ENCODE measurements at places on chromosomes 5 and 9.

DNA sequence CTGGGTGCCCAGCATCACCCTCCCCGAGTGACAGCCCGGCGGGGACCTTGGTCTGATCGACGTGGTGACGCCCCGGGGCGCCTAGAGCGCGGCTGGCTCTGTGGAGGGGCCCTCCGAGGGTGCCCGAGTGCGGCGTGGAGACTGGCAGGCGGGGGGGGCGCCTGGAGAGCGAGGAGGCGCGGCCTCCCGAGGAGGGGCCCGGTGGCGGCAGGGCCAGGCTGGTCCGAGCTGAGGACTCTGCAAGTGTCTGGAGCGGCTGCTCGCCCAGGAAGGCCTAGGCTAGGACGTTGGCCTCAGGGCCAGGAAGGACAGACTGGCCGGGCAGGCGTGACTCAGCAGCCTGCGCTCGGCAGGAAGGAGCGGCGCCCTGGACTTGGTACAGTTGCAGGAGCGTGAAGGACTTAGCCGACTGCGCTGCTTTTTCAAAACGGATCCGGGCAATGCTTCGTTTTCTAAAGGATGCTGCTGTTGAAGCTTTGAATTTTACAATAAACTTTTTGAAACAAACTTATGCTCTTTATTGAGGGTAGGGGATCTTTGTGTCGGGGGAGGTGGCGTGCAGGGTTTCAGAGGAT is 1.3 kb downstream of the GADD45G start:
- peak; percentile 38 for DNase-seq

GRCh38 chr5:37739817-37740261 is 100.0 kb downstream of the GDNF start:
- no peak for DNase-seq

GRCh38 chr9:26061948-26062575 is 383.8 kb upstream of the TUSC1 start:
- no peak for DNase-seq

GRCh38 chr5:5330728-5331452 is 91.6 kb upstream of the ICE1 start:
- no peak for DNase-seq

- DNase-seq, result peak; percentile 69
Observed at GRCh38 chr5:10331341-10331796, 22.1 kb upstream of the MARCHF6 start.

Measured in NCI-H2171 treated with DMSO at 0.1 percent for 48 hours (cell line).